CD4-positive, alpha-beta T cell treated with Interleukin-1 beta for 1 hour (primary cell): ENCODE measurements at places on chromosomes 7 and 10.

- no peak for DNase-seq
Observed at GRCh38 chr7:116726713-116727431, 54.9 kb downstream of the MET start.

DNA sequence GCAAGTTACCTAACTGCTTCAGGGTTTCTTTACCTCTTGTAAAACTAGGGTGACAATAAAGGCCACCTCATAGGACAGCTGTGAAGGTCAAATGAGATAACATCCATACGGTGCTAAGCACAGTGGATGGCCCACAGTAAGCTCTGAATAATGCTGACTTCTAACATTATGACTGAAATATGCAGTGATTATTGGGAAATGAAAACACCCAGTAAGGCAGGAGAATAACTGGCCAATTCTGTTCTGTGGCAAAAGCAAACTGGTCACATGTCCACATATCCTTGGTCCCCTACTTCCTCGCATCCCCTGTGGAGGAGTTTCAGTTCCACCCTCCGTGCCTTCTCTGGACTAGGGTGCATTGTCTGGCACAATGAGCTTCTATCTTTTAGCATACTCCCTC is 1.4 kb downstream of the CUBN start:
- no peak for DNase-seq

GRCh38 chr10:72087969-72088888 is at the start of gene SPOCK2:
Gene SPOCK2 (minus strand): TSS chr10:72088551. CDS start chr10:72088328, 223 bp downstream.
- DNase-seq: peak; percentile 85

DNA sequence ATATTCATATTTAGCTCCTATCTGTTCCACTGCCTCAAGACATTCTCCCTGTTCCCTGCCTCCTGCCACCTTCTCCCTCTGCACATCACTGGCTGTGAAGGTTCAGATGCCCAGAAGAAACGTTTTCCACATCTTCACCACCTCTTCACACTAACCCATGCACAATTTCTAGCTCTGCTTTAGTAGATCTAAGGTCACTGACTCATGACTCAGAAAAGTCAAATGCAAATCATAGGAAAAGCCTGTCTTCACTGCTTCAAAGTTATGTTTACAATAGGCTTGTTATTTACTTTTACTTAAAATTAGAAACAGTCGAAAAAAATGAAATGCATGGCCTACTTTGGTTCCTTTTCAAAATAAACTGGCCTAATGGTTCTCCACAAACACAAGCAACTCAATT is 2.5 kb downstream of the SCRN1 start:
- DNase-seq: no peak

- no peak for DNase-seq
Observed at GRCh38 chr10:130432850-130433249, 296.7 kb downstream of the GLRX3 start.

- DNase-seq: no peak
Observed at GRCh38 chr7:2191016-2191415, 41.7 kb downstream of the MAD1L1 start.

GRCh38 chr7:111173990-111174389 is 83.1 kb downstream of the LRRN3 start:
- no peak for DNase-seq

GRCh38 chr7:100087055-100087750 is 1.6 kb upstream of the COPS6 start:
- no peak for DNase-seq

- no peak for DNase-seq
Observed at GRCh38 chr10:36761121-36761520, 364.3 kb upstream of the ANKRD30A start.

GRCh38 chr10:69712342-69712741 is 82.3 kb downstream of the FAM241B start:
- no peak for DNase-seq

DNA sequence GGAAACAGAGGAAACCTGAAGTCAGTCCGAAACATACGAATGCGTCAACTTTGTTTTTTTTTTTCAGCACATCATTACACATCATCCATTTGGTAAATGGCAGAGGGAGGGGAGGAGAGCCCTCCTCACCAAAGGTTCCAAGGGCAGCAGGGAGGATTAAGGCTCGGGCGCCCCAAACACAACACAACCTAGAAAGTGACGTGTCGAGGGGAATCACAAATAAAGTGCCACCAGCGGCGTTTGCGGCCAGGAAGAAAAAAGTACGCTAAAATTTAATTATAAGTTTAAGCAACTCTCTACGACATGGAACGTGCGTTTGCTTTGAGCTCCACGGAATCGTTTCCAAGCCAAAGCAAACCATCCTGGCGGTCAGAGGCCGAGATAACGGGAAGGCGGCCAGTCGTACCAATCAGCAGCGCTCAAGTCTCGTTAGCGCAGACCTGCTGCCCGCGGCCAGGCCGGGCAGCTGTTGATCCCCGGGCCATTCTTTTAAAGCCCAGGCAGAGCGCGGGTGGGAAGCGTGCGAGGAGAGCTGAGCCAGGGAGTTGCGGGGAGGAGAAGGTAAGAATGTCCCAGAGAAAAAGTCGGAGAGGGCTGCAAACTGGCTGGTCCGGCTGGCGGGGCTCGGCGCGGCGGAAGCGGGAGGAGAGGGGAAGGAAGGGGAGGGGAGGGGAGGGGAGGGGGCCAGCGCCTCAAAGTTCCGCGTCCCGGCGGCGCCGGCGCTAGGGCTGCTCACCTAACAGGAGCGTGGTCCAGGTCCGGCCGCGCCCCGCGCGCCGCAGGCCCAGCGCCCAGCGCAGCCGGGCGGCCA is 719 bp downstream of the DPY19L1 start:
- peak; percentile 50 for DNase-seq

- DNase-seq: peak; percentile 62
Observed at GRCh38 chr7:1533547-1534329, 3.2 kb downstream of the MAFK start.

GRCh38 chr10:61302124-61302523 is 151.1 kb downstream of the TMEM26 start:
- DNase-seq: no peak

DNA sequence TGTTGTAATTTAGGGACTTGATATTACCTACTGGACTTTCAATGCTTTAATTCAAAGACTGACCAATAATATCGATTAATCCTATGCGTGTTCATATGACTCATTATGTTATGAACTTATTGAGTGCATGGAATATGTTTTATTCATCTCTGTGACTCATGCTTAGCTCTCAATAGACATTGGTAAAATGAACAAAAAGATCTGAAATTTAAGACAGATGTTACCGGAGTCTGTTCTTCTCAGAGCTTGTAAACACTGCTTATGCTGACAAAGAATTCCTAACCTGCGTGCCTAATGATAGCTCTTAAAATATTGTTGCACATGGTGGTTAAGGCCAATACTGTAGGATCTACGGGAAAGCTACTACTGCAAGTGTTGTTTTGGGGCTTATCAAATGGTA is 131.5 kb upstream of the ACBD5 start:
- no peak for DNase-seq

DNA sequence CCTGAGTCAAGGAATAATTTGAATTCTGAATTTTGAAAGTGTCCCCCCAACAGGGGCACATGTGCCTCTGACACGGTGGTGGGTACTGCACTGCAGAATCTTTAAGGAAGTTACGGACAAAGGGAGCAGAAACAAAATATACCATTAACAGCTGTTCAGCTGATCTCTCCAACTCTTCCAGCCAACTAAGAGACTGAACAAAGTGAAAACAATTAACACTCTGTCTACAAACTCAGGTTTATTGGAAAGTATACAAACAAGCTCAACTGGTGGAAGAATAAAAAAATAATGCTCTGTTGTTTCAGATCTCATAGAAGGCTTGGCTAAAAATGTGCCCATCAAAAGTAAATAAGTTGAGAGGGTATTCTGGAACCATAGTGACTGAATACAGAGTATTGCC is 34.4 kb downstream of the ASB4 start:
- DNase-seq: no peak

DNA sequence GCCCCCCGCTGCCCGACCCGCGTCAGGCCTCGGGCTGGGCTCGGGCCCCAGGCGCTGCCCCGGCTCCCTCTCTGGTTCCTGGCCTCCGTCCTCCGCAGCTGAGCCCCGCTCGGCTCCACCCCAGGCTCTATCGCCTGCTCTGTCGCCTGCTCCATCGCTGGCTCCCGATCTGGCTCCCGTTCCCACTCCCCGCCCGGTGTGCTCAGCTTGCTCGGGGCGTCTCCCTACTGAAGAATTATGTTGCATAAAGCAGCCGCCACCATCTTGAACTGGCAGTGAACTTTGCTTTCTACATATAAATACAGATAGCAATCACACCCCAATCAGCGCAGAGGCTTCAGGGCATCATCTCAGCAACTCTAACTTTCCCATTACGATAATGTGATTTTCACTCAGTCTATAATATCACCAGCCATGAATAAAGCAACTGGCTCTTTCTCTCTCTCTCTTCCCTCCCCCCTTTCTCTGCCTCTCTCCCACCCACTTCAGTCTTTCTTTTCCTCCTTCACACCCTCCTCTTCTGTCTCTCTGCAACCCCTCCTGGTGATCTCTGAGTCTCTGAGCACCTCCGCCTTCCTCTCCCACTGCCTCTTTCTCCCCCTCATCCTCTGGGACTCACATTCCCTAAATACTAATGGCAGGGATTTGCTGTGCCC is 43.3 kb upstream of the BTRC start:
- no peak for DNase-seq

DNA sequence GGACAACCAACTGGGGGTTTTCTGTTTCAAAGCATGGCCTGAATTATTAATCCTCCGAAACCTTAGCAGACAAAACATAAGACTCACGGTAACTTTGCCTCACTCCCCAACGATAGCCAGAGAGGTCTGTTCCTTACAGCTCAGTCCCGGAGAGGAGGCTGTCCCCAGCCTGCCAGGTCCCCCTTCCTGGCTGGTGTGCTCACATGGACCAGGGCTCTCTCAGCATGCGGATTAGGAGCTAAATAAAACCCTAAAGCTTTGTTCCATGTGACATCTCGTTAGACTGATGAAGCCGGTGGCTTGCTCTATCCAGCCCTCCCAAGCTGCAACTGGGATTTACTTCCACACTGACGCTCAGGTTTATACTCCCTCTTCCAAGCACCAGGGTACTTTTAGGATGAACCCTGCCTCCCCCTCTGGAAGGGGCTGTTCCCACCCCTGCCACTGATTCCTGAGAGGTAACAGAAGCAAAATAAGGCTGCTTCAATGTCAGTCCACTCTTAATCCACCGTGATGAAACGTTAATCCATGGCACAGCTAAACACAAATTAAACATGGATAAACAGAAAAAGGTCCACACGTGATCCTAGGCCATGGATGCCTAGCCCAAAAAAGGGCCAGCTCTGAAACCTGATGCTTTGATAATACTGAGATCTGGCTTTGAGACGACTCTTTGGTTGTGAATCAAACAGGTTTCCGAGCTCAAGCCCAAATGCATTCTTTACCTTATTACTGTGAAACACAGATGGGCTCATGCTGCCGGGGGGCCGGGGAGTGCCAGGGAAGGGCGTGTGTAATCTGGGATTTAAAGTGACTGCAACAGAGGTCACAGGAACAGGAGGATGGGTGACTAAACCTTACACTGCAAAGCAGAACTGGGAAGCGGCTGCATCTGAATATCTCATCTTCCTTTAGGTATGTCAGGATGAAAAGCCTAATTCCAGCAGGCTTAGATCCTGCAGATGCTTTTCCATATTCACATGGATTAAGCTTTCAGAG is 86.2 kb downstream of the ZRANB1 start:
- no peak for DNase-seq

DNA sequence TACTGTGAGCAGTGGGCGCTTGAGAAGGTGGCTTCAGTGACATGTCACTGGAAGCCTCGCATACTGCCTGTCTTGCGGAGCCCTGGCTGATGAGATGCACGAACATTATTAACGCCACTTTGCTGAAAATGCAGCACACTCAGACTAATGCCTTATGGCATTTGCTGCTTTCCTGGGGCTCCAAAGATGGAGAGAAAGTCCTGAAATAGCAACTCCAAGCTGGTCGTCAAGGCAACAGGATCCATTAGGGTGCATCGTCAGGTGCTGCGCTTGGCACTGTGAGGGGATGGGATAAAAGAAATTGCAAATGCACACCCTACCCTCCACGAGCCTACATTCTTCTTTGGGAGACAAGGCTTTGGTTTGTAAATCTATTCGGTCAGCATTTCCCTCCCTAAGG is 592.5 kb downstream of the TYW1 start:
- DNase-seq: no peak
